NCI-H1436 treated with DMSO at 0.1 percent for 48 hours (cell line): ENCODE measurements at places on chromosomes 1 and 21.

DNA sequence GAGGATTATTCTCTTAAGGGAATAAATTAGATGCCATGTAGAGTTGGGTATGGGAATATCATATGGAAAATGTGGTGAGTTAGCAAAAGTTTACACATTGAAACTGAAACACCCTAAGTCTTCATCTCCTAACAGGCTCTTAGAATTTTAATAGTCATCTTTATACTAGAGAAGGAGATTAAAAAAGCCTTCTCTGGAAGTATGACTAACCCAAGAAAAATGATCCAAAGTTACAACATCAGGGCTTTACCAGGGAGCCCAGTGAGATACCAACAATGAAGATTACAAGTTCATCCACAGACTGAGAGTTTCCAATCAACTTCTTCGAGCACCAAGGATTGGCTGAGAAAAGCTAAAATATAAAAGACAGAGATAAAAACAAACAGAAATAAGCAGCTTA, 70.0 kb upstream of the KIAA0040 start:
- no peak for DNase-seq

GRCh38 chr1:2502661-2503553, 23.5 kb downstream of the PANK4 start:
- no peak for DNase-seq

DNA sequence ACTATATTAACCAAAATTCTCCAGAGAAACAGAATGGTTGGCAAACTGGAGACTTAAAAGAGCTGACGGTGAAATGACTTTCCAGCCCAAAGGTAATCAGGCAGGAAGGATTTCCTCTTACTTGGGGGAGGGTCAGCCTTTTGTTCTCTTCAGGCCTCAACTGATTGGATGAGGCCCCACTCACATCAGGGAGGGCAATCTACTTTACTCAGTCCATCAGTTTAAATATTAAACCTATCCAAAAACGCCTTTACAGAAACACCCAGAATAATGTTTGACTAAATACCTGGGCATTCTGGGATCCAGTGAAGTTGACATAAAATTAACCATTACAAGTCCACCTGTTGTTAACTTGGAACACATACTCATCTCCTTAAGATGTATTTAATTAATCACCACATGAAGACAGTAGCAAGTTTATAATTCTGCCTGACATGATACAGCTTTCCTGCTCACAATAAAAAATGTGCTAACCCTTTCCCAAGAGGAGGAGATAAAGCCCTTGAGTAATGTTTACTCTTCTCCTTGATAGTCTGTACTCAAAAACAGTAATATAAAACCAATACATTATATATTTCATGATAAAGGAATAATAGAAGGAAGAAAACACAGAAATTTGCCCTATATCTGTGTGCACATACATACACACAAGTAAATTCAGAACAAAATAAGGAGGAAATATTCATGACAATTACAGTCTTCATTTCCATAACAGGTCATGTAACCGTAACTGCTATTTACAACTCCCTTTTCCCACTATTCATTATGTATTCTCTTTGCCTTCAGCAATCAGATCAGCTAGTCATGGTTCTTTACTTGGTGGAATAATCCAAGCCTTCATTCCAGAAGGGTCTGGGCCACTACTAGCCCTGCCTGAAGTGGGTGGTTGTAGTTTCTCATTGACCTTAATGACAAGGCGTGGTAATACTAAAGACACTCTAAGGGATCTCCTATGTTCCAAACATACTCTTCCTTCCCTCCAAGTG, 107.5 kb upstream of the RUNX1 start:
- DNase-seq = no peak

DNA sequence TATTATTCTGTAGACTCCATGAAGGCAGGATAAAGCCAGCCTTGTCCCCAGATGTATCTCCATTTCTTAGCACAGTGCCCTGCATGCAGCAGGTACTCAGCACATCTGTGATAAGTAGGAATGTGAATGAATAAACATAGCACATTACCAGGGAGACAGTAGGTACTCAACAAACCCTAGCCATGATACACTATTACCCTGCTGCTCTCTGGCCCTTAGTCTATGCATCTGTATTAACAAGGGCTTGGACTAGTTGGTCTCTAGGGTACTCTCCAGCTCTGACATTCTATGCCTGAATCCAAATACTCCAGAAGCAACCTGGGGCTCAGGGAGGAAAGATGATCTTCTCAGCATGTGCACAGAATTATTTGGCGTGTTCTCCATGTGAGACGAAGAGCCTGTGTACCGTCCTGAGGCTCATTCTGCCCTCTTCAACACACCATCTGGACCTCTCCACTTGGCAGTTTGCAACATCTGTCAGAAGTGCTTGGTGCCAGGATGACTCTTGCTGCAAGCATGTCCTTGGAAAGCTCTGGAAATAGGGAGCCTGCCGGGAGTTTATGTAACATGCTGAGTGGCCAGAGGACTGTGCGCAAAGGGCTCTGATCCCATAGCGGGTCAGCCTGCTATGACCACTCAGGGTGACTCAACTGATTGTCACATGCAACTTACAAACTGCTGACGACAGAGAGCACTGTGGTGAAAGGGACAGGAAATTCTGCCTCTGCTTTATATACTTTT, 228.2 kb upstream of the USP24 start:
- DNase-seq = no peak

DNA sequence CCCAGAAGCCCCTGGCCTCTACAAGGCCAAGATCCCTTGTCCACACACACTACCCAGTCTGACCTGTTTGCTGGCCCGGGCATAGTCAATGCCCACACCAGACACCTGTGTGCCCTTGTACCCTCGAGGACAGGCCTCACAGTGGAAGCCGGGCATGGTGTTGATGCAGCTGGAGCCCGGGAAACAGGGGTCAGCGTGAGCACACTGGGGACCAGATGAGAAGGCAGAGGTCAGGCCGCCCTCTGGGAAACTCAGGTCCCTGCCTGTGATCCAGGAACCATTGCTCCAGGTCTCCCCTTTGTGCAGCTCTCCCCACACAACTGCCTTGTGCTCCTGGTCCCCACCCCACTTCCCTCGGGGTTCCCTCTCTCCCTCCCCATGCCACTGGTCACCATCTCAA, 5.5 kb downstream of the THBS3 start:
- no peak for DNase-seq

DNA sequence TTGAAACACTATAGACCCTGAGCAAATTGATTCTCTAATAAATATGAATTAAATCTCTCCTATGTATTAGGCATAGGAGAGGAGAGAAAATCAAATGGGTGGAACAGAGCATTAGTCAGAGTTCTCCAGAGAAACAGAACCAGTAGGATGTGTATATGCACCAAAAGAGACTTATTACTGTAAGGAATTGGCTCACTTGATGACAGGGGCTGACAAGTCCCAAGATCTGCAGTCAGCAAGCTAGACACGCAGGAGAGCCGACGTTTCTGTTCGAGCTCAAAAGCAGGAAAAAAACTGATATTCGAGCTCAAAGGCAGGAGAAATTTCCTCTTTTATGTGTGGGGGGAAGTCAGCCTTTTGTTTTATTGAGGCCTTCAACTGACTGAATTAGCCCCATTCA, 259.2 kb upstream of the KAZN start:
- DNase-seq = no peak

- DNase-seq = no peak
Measured at GRCh38 chr1:175599212-175599705, 144.1 kb downstream of the TNR start.

- DNase-seq = no peak
Measured at GRCh38 chr1:225811622-225812487, 1.9 kb downstream of the EPHX1 start.

DNA sequence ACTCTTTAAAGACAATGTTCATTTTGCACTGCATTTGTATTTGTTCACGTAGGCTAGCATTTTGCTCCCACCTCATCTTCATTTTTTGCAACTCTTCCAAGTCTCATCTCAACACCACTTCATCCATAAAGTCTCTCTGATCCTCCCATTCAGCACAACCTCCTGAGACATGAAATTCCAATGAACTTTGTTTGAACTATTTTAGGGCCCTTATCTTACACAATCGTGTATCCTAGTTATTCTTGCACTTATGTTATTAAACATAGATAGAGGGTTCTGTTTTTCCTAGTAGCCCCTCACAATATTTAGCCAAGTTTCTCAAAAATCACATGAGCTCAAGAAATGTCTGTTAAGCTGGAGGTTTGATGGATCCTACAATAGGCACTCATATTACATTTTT, 500.5 kb upstream of the ADAMTS5 start:
- DNase-seq = no peak

DNA sequence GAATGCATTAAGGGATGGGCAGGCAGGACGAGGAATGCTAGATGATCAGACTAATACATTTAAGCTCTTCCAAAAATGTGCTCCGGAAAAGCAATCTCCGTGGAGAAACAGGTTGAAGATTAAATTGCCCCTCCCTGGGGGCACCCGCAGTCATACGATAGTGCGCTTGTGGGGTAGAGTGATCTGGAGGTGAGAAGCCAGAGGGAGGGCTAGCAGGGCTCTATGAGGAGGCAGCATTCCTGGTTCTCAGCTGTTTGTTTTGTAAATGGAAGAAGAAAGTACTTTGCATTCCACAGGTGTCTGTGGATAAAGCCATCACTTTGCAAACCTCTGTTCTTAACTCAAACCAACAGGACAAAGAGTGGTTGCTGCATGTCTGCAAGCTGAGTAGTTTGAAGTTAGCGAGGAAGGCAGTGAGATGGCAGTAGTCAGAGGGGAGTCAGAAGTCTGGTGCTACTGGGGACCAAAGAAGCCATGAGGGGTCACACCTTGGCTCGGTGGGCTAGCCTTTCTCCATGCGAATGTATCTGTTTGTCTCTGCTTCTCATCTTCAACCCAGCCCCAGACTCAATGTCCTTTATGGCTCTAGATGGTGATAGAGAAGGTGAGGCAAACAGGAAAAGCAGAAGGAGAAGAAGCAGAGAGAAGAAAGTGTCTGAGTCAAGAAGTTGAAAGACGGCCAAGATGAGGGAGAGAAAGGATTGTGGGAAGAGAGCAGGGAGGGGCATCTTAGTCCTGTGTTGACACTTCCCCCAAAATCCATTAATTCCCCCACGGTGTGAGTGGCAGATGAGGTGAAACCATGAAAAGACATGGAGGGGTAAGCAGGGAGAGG, 65.2 kb upstream of the GJA8 start:
- DNase-seq = no peak

GRCh38 chr1:220149742-220150141, 55.8 kb downstream of the IARS2 start:
- DNase-seq = no peak

DNA sequence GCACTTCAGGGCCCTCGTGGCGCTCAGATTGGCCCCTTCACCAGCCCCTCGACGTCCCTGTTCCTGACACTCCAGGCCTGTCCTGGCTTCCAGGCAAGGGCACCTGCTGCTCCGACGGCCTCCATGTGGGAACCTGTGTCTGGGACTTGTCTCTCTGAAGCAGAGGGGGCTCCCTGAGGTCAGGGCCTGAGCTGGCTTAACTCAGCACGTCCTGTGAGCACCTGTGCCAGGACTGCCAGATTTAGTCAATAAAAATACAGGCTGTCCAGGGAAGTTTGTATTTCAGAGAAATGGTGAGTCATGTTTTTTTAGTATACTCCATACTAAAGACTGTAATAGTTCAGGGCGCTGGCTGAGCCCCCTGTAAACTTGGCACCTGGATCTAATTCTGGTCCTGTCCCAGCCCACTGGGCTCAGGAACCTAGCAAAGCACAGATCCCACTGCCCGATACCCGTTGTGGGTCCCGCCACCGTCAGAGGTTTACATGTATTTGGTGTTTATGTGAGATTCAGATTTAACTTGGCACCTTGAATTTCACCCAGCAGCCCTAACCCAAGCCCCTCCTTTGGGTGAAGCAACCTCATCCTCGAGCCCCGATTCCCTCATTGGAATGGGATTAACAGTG, 109.9 kb upstream of the IFFO2 start:
- DNase-seq = no peak
